Stimulated activated CD8-positive, alpha-beta memory T cell treated with anti-CD3 and anti-CD28 coated beads, Interleukin-2, amount 100 ng/mL, for 48 hours (primary cell): ENCODE measurements at places on chromosomes 7 and 10.

DNA sequence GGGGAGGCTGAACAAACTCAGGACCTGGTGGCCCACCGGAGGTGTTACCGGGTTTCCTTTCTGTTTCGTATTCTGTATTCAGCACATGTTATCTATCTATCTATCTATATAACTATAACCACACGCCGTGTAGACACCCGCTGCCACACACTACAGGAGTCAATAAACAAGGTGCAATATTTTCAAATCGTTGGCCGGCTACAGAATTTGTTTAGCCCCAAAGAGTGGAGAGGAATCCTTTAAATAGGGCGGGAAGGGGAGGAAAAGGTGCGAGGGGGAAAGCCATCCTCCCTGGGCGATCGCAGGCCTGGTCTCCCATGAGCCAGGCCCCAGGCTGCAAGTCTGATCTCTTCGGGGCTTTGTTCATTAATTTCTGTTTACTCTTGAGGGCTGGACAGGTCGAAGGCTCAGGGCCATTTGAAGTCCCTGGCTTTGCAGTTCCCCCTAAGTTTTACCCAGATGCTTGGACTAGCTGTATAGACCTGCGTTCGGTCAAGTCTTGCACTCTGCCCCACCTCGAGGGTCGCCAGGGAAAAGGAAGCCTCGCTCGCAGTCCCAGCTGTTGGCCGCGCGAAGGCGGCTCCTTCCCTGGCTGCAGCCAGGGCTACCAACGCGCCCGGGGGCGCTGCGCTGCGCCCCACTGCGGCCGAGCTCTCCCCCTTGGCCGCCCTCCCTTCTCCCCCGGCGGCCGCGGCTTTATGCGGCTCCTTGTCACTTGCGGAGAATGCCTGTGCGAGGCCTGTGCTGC is 3.8 kb downstream of the NKX2-3 start:
- no peak for DNase-seq

- peak; percentile 34 for DNase-seq
Observed at GRCh38 chr7:73811760-73812168, 19.0 kb upstream of the CLDN4 start.

- no peak for DNase-seq
Observed at GRCh38 chr7:120615703-120616102, 242.2 kb downstream of the TSPAN12 start.

- no peak for DNase-seq
Observed at GRCh38 chr7:18509481-18509880, 13.9 kb downstream of the HDAC9 start.

- no peak for DNase-seq
Observed at GRCh38 chr10:4663162-4663992, 162.6 kb upstream of the AKR1E2 start.

DNA sequence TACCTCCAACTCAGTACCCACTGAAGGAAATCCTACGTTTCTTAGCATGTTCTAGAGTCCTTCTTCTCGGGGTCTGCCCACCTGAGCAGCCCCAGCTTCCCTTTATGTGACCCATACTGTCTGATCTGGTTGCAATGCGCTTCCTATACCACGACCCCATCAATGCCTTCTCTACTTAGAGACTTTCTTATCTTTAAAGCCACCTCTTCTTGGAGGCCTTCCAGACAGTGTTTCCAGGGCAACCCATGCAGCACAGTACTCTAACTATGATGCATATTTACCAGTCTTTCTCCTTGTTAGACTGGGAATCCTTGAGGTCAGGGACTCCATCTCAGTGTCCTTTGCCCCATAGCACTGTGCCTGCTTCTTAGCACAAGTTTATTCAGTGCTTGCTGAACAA is 54.5 kb upstream of the SLF2 start:
- DNase-seq, result no peak

- no peak for DNase-seq
Observed at GRCh38 chr10:123835575-123835974, 56.0 kb downstream of the CPXM2 start.

GRCh38 chr10:3455385-3456334 is 283.1 kb upstream of the PITRM1 start:
- no peak for DNase-seq

DNA sequence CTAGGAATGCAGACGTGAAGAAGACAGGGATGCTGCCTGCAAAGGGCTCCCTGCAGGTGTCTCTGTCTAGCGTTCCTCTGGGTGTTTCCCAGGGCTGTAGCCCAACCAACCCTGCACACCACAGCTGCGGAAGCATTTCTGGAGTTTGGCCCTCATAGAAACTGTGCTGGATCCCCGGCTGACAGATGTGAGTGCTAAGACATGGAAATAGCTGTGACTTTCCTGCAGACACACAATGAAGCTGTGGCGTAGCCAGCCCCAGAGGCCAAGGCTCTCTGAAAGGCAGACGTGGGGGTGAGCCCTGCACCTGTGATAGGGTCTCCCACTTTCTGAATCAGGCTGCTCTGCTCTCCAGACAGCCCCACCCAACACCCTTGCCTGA is 44.8 kb downstream of the ADCYAP1R1 start:
- DNase-seq, result no peak

DNA sequence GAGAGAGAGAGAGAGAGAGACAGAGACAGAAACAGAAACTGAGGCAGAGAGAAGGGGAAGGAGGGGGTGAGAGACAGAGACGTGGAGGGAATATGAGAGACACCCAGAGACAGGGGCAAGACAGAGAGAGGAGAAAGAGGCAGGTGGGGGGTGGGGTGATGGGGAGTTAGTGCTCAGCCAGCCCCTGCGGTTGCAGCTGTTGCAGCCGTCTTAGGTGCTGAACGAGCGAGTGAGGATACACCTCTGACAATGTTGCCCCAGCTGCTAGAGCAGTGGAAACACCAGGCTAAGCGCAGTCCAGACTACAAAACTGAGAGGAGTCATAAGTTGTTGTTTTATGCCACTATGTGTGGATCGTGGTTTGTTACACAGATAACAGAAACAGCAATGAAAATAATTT is 328.2 kb upstream of the SHH start:
- DNase-seq, result no peak

DNA sequence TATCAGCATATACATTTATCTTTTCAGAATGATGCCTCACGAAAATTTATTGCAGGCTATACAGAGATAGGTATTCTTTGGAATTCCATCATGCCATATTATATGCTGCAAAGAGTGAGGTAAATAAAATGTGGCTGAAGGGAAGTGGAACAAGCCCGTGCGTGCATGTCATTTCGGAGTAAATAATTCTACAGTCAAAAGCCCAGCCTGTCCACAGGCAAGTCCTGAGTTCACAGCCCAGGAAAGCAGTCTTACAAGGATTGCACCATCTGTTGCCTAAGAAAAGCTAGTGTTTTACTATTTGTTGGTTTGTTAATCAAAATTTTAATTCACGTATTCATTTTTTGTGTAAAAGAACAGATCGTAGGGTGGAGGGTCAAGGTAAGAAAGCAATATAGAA is 292.4 kb upstream of the AKR1E2 start:
- no peak for DNase-seq

- no peak for DNase-seq
Observed at GRCh38 chr10:50541317-50541716, 82.4 kb downstream of the SGMS1 start.

DNA sequence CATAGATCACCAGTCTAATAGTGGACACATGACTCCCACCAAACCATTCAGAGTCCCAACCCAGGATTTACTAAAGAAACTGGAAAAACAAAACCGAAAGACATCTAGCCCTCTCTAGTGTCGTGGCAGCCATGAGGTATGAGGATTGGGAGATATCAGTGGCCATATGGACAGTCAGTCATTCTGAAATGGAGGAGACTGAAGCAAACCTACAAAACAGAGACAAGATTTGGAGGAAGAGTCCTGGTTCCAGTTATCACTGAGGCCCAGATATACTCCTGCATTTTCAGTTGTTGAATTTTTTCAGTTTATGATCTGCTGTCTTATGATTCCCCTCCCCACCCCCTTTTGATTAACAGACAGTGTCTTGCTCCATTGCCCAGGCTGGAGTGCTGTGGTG is 9.1 kb upstream of the RALA start:
- DNase-seq, result no peak

DNA sequence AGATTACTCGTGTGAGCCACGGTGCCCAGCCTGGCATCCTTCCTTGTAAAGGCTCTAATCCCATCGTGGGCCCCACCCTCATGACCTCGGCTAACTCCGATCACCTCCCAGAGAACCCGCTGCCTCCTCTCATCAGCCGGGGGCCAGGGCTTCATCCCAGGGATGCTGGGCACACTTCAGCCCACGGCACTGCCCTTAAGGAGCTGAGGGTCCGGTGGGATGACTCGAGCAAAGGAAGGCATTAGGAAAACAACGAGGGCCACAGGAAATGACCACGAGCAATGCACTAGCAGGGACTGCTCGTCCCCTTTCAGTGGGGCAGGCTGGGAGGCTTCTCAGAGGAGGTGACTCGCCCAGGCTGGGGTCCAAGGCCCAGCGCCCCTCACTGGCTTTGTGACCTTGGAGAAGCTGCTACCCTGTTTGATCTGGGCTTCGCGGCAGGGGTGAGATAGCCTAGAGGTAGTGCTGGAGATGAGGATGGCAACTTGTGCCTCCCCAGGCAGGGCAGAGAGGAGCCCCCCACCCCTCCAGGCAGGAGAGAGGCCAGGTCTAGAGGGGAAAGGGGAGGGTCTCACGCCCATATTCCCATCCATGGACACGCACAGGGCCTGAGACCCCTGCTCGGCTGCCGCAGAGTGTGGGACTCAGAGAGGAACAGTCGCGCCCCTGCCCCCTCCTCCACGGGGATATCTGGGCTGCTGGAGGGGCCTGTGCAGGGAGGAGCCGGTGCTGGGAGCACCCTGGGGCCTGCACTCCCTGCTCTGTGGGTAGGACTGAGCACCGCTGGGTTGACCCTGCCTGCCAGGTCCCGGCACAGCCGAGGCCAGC is 26.8 kb downstream of the ELFN1 start:
- no peak for DNase-seq

- DNase-seq, result no peak
Observed at GRCh38 chr7:48427671-48428070, 256.4 kb downstream of the ABCA13 start.

- DNase-seq, result no peak
Observed at GRCh38 chr7:6252748-6253147, 19.7 kb downstream of the CYTH3 start.

GRCh38 chr7:40680657-40681056 is 545.9 kb downstream of the SUGCT start:
- DNase-seq, result no peak

GRCh38 chr10:103916254-103916653 is 1.7 kb downstream of the STN1 start:
- DNase-seq, result no peak

- no peak for DNase-seq
Observed at GRCh38 chr10:78438907-78439809, 405.5 kb downstream of the RPS24 start.

DNA sequence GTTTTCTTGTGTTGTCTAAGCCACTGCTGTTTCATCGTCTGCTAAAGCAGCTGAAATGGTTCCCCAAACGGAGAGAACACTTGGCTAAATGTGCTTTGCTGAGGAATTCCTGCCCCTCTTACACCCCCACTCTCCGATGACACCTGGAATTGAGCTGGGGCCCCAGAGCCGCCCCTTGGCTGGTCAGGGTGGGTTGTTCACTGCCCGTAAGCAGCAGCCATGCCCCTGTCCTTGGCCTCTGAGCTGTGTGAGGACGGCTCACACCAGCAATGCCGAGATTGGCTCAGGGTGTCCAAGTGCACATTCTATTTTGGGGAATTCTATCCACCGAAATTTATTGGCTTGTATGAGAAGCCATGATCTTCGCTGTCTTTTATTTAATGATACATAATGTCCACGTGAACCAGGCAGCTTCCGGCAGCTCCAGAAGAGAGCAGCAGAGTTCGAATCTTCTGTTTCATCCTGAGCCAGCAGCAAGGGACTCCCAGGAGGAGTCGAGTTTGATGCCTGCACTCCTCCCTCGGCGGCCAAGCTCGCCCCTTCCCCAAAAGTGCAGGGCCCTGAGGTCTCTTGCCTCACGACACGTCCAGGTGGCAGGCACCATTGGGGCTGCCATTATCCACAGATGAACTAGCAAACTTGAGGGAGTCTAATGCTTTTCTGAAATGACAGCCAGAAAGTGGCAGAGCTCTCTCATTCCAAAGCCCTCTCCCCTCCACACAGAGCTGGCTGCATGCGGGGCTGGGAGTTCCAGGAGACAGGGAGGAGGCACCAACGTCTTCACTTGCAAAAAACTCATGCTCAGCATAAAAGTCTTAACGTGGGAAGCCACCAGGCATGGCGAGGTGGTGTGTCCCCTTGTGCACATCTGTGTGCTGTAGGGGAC is 114.0 kb downstream of the WDR37 start:
- no peak for DNase-seq

GRCh38 chr10:104038537-104038936 is 47.1 kb downstream of the COL17A1 start:
- no peak for DNase-seq

DNA sequence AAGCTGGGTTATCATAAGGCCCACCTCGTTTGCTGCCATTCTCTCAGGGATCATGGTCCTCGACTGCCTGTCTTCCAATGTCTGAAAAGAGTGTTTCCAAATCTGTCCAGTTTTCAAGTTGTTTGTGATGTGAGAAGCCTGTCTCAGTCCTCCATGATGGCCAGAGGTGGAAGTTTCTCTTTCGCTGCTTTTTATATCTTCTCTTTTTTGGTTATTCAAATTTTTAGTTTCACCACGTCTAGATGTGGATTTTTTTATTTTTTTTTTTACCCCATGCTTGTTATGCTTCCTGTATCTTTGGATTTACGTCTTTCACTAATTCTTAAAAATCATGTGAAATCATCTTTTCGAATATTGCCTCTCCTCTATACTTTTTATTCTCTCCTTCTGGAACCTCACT is 6.1 kb upstream of the RBM33 start:
- no peak for DNase-seq

- DNase-seq, result no peak
Observed at GRCh38 chr10:15558136-15558535, 161.6 kb downstream of the ITGA8 start.

- no peak for DNase-seq
Observed at GRCh38 chr10:3460420-3461128, 288.0 kb upstream of the PITRM1 start.

GRCh38 chr7:155343661-155344121 is 46.0 kb downstream of the INSIG1 start:
- DNase-seq, result no peak

GRCh38 chr7:138417764-138418163 is 42.3 kb upstream of the TRIM24 start:
- DNase-seq, result no peak

DNA sequence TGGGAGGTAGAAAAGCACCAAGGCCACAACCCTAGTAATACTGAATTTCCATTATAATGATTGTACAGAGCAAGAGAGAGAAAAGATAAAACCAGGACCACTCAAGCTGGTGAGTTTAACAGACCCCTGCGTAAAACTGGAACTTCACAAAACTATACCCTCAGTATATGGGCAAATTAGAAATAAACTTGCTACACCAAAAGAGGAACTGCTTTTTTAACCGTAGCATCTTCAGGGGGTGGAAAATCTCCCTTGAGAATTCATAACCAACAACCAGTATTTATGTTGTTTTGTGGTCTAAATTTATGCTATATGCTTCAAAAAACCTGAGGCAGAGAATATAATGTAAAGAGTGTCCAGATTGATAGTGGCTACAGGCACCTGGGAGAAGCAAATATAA is 171.2 kb downstream of the SGMS1 start:
- DNase-seq, result no peak
